ENCODE measurements at places on chromosomes 16 and 17.

DNA sequence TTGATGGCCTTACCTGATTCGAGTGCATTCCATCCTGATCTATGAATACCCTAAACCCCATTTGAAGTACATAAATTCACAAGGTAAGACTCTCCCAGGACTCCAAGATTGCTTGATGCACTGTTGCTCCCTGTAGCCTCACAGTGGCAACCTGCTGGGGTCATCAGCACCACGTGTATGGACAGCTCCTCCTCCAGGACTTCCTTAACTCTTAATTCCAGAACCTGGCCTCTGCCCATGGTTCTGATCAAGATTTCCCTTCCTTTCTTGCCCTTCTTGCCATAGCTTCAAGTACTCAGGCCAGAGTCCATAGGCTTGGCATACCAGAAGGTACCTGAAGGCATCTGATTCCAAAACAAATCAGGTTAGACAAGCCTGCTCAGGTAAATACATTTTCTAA, 34.0 kb upstream of the NLK start:
- peak; percentile 52 for DNase-seq

- no peak for DNase-seq
Observed at GRCh38 chr16:73616166-73616753, 568.3 kb upstream of the ZFHX3 start.

GRCh38 chr16:1407753-1408152, 6.8 kb downstream of the UNKL start:
- no peak for DNase-seq

- DNase-seq, result no peak
Observed at GRCh38 chr17:31564291-31564690, 172.8 kb downstream of the RAB11FIP4 start.

- no peak for DNase-seq
Observed at GRCh38 chr16:11658896-11659708, 9.2 kb upstream of the SNN start.

DNA sequence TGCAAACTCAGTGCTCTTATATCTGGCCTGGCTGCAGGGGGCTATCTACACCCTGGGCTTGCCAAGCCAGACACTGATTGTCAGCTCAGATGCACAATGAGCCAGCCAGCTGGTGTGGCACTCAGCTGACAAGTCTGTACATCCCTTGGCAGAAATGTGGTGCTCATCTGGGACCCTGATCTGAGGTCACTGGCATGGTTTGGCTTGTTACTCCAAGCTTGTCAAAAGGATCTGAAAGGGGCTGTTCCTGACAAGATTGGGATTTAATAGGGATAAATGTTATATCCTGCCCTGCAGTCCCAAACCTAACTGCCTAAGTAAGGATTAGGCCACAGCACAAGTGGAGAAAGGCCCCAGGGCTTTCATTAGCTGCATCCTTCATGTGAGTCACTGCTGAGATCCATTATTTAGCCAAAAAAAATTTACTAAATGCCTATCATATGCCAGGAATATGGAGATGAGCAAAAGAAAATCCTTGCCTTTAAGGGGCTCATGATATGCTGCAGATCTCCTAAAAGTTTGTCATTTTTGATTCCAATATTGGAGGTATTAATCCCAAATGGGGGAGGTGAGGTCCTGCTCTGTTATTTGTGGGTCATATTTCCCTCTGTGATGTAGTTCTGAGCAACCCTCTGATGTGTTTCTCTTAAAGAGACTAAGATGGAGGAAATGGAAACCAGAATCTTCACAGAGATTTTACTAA, 6.3 kb downstream of the SLC6A2 start:
- DNase-seq, result no peak

DNA sequence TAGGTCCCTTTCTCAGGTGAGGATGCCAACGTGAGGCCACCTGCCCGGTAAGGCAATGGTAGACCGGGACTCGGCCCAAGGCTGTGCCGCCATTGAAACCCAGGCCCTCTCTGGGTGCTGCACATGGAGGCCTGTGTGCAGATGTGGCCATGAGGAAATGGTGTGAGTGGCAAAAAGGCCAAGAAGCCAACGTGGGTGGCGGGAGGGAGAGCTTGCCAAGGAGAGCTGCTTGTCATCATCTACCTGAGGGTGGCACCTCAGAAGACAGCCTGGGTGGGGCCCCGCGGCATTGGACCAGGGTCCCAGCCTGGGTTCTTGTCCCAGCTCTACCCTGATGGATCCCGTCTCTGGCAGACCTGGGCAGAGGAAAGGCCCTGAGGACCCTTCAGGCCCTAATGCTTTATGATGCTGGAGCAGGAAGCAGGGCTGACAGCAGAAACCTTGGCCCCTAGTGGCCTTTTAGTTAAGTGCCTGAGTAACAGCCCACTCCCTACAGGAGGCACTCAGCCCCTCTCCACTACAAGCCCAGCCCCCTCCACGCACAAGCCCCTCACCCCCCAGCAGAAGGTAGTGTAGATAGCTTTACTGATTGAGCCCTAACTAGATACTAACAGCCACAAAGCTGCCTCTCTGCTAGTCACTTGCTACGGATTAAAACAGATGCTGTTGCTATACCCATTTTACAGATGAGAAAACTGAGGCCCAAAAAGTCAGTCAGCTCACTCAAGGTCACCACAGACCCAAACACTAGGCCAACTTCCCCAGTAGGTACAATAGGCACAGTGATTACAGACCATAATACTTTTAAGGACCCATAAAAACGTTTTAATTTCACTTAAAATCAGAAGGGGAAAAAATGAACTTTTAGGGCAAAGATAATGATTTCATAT, 26.2 kb upstream of the KIFC3 start:
- no peak for DNase-seq

GRCh38 chr17:3695723-3696411, at the start of gene P2RX5:
P2RX5 (minus strand) TSS chr17:3696155; CDS start chr17:3696005, 150 bp downstream.
- peak; percentile 38 for DNase-seq

- DNase-seq, result no peak
Observed at GRCh38 chr17:7651665-7652387, 1.1 kb downstream of the ATP1B2 start.

Measured in inflammatory macrophage (primary cell).